ENCODE measurements at places on chromosomes 7 and 10.

DNA sequence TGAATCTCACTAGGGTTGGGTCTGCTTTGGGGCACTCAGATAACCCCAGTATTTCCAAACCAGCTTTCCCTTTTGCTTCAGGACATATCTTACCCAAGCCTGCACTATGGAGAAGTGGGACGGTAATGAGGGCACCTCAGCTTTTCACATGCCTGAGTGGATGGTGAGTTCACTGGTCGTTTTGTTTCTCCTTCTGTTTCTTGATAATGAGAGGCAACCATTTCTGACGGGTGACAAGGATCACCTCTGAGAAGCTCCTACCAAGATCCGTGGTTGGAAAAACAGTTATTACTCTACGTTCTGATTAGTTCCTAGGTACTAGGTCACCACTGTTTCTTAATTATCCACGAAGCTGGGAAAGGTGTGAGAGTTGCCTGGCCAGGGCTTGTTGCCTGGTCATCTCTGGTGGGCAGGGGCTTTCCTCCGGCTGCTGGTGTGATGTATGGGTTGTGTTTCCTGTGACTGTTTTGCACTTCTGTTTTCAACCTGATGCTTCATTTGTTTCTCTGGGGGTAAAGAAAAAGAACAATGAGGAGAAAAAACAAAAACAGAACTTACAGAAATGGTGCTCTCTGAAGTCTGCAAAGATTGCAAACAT lies 65.7 kb upstream of the STRIP2 start:
- DNase-seq: no peak

- DNase-seq: peak; percentile 75
Observed at GRCh38 chr7:151381348-151382078, 28.3 kb downstream of the WDR86 start.

- no peak for DNase-seq
Observed at GRCh38 chr7:117769085-117769484, 104.2 kb downstream of the CTTNBP2 start.

DNA sequence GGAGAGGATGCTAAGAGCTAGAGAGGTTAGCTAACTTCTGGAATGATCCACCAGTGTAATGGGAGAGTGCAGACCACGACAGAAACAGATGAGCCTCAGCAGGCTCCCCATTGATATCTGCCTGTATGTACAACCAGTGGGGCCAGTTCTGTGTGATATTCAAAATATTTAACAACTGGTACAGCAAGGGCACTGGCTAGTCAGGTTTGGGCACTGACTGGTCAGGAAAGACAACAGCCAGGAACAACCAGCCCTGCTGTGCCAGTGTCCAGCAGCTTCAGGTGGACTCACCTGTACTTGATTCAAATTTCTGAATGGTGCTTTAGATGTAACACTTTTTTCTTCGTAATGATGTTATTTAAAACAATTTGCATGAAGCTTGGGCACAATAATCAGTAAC lies 5.9 kb upstream of the TRIL start:
- DNase-seq: no peak

All from memory B cell (primary cell).